ENCODE measurements at places on chromosomes 11 and 22.

GRCh38 chr11:1060852-1061616 lies 13.6 kb upstream of the MUC2 start:
- H3K27me3 ChIP-seq = no peaks in the 10 kb centered on the region
- H3K36me3 ChIP-seq = no peaks in the 10 kb centered on the region
- no peak overlapping the region for H3K27ac ChIP-seq
- no peak overlapping the region for H3K4me3 ChIP-seq
- H3K4me1 ChIP-seq = no peaks in the 10 kb centered on the region

DNA sequence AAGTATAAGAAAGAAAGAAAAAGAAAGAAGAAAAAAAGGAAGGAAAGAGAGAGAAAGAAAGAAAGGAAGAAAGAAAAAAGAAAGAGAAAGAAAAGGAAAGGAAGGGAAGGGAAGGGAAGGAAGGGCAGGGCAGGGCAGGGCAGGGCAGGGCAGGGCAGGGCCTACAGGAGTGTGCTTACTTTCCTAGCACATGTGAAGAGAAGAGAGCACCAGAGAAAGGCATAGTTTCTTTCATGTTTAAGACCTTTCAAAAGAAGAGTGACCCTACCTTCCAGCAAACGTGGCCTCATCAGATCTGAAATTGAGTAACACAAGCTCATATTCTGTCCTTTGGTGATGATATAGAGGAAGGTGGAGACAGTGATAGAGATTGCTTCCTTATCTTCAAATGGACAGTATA lies 899.3 kb upstream of the RAG2 start:
- no peak overlapping the region for H3K4me3 ChIP-seq
- H3K27ac ChIP-seq = no peak overlapping the region
- no peak for DNase-seq
- no peaks in the 10 kb centered on the region for H3K27me3 ChIP-seq
- H3K36me3 ChIP-seq = no peaks in the 10 kb centered on the region

GRCh38 chr11:92955860-92956259 lies 13.6 kb upstream of the MTNR1B start:
- H3K27me3 ChIP-seq = no peaks in the 10 kb centered on the region
- no peaks in the 10 kb centered on the region for H3K4me1 ChIP-seq
- H3K27ac ChIP-seq = no peak overlapping the region
- DNase-seq = no peak

- H3K27ac ChIP-seq = no peak overlapping the region
- no peak for DNase-seq
- no peaks in the 10 kb centered on the region for H3K4me1 ChIP-seq
- no peaks in the 10 kb centered on the region for H3K27me3 ChIP-seq
Observed at GRCh38 chr11:27011560-27012233, 17.8 kb downstream of the FIBIN start.

DNA sequence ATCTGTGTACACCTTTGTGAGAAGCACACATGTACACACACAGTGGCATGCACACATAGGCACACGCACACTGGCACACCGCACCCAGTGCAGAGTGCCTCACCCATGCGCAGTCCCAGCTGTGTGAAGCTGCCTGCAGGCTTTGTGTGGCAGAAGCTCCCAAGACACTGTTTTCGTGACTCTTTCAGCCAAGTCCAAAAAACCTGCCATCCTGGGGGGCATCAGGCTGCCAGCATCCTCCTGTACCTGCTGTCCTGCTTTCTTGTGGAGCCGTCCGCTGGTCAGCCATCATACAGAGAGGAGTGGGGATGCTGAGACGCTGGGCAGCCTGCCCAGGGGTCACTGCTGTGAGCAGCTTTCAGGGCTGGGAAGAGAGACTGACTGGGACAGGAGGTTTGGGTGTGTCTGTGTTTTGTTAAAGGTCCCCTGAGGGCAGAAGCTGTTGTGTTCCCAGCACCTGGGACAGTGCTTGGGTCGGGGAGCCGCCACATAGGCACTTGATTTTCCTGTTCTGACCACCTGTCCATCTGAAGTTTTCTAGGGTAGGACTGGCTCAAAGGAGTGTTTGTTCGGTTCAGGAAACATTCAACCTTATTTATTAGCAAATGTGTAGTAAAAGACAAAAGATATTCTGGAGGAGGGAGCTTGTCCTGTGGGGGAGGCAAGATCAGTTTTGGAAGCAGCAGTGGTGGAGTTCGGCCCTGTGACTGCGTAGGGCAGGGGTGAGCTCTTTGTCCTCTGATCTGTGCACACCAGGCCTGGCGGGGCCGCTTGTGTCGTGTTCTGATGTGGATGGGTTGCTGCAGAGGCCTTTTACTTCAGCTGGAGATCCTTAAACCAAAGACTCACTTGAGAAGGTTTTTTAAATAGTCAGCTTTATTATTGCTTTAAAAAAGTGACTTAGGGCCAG lies 29.7 kb downstream of the AP2A2 start:
- peaks cover 5% of the 10 kb centered on the region for H3K4me1 ChIP-seq
- no peak overlapping the region for H3K4me3 ChIP-seq
- no peak for DNase-seq
- no peaks in the 10 kb centered on the region for H3K36me3 ChIP-seq
- peak overlapping the region; percentile 8 for H3K27ac ChIP-seq

Measured in naive thymus-derived CD4-positive, alpha-beta T cell (primary cell).